CD4-positive, CD25-positive, alpha-beta regulatory T cell (primary cell): ENCODE measurements at places on chromosomes 7 and 10.

GRCh38 chr7:112370436-112370835 lies 79.8 kb upstream of the IFRD1 start:
- DNase-seq, result no peak

DNA sequence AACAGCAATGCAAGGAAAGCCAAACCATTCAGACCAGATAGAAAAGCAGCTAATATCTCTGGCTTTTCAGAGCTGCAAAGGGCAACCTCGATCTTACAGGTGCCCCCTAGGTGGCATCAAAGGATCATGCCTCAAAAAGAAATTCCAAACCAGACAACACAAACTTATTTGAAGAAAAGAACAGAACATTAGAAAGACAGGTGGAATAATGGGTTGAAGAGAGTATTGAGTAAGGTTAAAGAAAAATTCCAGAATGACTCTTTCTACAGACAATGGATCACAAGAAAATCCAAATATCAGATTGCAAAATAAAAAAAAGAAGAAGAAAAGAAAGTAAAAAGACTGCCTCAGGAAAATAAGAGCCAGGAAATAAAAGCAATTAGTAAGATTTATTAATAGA lies 213.7 kb downstream of the ELMO1 start:
- DNase-seq, result peak; percentile 31

- no peak for DNase-seq
Observed at GRCh38 chr10:83954193-83954799, 185.0 kb upstream of the GHITM start.

DNA sequence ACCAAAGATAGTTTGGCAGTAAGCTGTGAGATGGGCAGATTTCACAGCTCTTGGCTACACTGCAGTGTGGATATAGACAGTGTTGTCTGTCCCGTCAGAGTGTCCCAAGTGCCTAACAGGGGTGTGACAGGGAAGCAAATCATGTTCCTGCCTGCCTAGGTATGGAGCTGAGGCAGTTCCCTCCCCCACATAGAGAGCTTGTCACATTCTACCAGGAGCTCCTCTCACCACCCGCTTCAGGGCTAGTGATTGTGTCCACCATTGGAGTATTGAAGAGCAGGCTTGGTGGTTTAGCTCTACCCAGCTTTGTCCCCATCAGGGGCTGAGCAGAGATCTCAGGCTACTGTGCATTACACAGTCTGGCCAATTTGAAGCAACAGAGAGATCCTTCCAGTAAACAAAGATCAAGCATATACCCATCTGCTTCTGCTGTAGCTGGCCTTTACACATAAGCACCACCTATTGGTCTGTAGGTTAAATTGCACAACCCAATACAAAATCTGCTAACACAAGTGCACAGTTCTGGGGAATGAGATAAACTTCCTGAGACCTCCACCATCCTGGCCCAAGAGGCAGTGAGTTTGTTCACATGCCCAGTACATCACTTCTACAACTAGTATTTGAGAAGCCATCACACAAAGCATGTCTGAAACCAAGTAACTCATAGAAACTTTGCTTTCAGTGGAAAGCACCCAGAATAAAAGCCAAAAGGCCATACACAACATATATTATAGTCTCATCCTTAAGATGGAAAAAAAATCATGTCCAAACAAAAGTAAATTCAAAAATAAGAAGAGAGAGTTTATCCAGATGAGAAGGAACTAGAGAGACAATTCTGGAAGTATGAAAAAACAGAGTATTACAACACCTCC lies 67.3 kb downstream of the GLCCI1 start:
- peak; percentile 43 for DNase-seq

GRCh38 chr7:23622506-23622925 lies 25.3 kb downstream of the CCDC126 start:
- no peak for DNase-seq

GRCh38 chr10:89301721-89302445 lies at the start of gene IFIT2:
Gene IFIT2 (plus strand): TSS chr10:89302046. CDS start chr10:89302124, 78 bp downstream.
- peak; percentile 67 for DNase-seq

DNA sequence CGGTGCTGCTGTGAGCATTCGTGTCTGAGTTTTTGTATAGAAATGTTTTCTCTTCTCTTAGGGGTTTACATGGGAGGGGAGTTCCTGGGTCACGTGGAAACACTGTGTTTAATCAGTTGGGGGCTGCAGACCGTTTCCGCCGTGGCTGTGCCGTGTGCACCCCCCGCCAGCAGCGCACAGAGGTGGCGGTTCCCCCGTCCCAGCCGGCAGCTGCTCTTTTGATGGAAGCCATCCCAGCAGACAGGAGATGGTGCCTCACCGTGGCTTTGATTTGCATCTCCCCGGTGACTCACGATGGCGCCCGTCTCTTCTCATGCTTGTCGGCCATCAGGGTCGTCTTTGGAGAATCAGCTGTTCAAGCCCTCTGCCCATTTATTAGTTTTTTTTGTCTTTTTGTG lies 34.9 kb upstream of the FOXL3 start:
- DNase-seq, result no peak

DNA sequence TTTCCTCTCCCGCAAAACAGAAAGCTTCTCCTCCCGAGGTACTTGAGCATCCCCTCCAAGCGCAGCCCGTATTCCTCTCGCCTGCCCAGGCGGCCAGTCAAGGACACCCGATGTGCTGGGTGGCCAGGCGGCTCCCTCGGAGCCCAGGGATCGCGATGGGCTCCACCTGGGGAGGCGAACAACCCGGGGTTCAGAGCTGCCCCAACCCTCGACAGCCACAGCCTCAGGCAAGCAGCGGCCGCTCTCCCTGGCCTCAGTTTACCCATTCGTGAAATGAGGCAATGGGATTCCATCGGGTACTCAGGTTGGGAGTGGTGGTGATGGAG lies 147.4 kb downstream of the CYP26A1 start:
- DNase-seq, result no peak

- no peak for DNase-seq
Observed at GRCh38 chr7:157668221-157668883, 331.5 kb downstream of the DNAJB6 start.

DNA sequence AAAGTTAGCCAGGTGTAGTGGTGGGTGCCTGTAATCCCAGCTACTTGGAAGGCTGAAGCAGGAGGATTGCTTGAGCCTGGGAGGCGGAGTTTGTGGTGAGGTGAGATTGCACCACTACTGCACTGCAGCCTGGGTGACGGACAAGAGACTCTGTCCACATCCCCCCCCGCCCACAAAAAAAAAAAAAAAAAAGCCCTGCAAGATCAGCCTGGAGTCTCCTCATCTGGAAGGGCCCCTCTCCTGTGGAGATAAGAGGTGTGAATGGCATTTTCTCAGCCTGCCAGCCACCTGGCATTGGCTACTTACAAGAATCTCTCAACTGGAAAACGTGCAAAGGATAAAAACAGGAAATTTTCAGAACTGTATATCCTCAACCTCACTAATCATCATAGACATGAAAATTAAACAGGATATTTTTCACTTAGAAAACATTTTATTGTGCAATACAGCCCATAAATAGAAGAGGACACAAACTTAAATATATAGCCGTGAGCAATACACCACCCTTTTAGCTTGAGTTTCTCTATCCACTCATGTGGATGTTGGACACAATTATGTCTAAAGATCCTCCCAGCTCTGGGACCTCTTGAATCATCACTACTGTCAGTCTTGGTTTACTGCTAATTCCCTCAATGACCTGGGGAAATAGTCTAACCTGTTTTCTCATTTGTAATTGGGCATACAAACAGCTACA lies 11.3 kb upstream of the TSPAN15 start:
- DNase-seq, result no peak

- DNase-seq, result no peak
Observed at GRCh38 chr10:48238826-48239520, 35.5 kb downstream of the FRMPD2 start.

- no peak for DNase-seq
Observed at GRCh38 chr7:76063114-76063513, 15.2 kb downstream of the MDH2 start.

GRCh38 chr7:4266270-4267040 lies 415.6 kb upstream of the FOXK1 start:
- DNase-seq, result no peak

GRCh38 chr7:47580811-47581331 lies 1.0 kb downstream of the TNS3 start:
- no peak for DNase-seq

GRCh38 chr7:4683043-4683883 lies 1.2 kb downstream of the FOXK1 start:
- DNase-seq, result no peak

DNA sequence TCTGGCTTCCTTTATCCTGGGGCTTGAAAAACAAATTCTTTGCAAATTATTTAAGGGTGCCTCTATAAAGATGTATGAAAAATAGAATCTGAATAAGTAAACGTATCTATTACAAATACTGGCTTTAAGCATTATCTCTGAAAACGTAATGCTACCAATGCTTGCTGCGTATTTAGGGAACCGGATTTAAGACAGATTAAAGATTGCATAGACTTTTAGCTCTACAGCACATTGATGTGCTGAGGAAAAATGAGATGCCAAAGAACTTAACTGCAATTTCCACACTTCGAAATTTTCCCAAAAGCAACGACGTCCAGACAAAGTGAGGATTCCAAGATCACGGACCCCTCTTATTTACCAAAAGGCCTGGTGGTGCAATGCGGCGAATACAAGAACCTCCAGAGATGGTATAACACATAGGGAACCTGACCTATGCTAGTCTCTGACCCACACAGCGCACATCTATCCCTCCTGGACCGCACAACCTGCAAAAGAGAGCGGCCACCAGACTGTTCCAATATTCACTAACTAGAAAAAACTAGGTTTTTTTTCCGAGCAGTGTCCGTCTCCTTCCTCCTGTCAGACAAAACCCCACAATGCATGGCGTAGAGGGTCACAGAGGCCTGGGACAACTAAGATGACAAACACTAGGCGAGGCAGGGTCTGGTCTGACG lies 34.3 kb upstream of the PHF14 start:
- DNase-seq, result no peak

GRCh38 chr10:18960466-18961079 lies 88.0 kb upstream of the MALRD1 start:
- no peak for DNase-seq

DNA sequence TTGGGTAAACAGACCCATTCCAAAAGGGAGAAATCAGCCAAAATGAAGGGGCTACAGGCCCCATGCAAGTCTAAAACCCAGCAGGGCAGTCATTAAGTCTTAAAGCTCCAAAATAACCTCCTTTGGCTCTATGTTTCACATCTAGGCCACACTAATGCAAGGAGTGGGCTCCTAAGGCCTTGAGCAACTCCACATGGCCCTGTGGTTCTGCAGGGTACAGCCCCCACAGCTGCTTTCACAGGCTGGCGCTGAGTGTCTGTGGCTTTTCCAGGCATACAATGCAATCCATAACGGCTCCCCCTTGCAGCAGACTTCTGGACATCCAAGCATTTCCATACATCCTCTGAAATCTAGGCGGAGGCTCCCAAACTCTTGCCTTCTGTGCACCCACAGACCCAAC lies 9.0 kb downstream of the TMEM243 start:
- DNase-seq, result no peak
